HCT116 (cell line): ENCODE measurements at places on chromosomes 5 and 9.

- DNase-seq: no peak
Observed at GRCh38 chr5:76679231-76679630, 36.7 kb upstream of the F2R start.

GRCh38 chr5:139880416-139881142, 85.0 kb downstream of the PSD2 start:
- DNase-seq: no peak

- DNase-seq: no peak
Observed at GRCh38 chr5:51582871-51583394, 199.7 kb downstream of the ISL1 start.

DNA sequence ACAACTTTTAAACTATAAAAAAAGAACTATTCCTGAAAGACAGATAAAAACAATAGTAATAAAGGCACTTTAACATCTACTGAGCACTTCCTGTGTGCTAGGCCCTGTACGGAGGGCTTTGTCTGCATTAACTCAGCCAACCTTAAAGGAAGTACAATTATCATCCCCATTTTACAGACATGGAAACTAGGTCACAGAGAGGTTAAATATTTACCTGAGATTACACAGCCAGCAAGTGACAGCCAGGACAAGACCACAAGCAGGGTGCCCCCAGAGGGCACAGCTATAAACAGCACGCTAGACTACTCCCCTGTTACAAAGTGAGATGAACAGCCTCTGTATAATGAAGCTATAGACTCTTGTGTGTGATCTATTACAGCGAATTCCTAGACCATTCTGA, 25.5 kb downstream of the DDX31 start:
- DNase-seq: no peak

DNA sequence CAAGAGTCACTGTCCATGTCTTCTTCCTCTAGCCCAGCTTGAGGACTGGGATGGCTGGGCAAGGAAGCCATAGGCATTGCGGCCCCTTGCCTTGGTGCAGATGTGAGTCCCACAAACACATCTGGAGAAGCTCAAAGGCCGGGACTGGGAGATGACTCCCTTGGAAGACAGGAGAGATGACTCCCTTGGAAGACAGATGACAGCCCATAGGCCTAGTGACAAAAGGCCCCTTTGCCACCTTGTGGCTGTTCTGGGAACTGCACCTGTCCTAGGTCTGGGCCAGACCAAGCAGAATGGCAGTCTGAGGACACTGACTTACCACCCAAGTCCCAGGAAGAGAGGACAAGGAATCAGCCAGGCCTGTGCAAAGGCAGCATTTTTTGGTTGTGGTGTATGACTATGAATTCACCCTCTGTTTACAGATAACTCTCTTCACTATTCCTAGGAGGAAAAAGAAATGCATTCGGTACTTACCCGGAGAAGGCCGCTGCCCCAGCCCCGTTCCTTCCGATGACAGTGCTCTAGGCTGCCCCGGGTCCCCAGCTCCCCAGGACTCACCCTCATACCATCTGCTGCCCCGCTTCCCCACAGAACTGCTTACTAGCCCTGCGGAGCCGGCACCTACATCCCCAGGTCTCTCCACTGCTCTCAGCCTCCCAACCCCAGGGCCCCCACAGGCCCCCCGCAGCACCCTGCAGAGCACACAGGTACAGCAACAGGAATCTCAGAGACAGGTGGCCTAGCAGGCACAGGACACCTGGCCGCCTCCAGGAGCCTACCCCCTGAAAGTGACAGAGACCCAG, 30.8 kb downstream of the SKP1 start:
- peak; percentile 57 for DNase-seq

DNA sequence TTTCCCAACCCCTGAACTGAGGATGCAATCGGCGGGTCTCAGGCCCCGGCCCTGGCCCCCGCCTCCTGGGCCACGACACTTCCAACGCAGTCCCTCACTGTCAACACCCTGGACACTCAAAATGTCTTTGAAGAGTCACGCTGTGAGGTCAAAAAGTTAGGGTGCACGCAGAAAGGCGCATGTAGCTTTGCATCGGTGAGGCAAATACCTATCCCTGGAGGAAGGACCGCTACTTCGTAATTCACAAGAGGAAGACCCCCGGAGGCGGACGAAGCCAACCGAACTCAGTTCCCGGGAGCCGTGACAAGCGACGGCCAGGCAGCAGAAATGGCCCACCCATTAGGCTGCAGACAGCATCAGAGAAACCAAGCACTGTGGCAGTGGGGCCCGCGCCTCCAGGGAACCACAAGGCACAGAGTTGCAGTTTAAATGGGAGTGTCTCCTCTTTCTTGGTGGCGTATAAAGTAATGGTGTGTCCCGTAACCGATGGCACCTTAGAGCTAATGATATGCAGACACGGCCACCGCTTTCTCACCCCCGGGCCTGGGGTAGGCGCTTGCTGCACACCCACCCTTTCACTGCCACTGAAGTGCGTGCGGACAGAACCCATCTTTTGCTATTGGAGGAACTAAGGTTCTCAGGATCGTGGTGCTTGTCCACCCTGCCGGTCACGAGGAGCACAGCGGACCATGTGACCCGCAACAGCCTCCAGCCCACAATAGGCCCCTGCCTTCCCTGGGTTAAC, 9.0 kb downstream of the ADAMTS2 start:
- no peak for DNase-seq

- no peak for DNase-seq
Observed at GRCh38 chr5:157236423-157236822, 29.5 kb upstream of the CYFIP2 start.

- DNase-seq: no peak
Observed at GRCh38 chr5:125017796-125018195, 271.4 kb upstream of the ZNF608 start.

DNA sequence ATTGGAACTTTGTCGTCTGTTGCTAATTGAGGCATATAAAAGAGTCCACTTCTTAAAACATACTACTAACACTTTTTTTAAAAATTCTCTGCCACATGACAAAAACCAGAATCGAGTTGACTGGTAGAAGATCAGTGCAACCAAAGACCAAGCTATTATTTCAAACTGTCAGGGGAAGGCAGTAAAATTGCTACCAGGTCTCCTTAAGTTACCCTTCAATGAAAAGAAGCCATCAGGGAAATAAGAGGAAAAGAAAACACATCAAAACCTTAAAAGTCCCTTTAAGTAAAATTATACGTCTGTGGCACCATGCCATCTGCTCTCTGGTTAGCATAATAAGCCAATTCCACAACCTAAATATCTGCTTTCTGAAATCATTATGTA, 9.6 kb downstream of the ZNF608 start:
- no peak for DNase-seq

DNA sequence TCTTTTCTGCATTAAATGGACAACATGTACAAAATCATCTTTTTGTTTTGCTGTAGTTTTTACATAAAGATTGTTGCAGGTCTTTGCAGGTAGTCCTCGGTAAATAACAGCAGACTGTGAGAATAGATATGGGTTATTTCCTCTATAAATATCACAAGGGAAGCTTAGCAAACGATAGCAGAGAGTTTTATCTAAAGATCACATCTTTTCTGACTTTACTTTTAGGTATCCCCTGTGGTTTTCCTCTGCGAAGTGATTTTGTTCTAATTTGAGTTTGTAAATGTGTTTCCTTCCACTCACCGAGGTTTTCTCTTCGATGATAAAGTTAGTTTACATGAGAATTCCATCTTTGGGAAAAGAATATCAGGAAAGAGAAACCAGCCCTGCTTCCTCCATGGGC, 109.6 kb downstream of the EGFLAM start:
- no peak for DNase-seq

DNA sequence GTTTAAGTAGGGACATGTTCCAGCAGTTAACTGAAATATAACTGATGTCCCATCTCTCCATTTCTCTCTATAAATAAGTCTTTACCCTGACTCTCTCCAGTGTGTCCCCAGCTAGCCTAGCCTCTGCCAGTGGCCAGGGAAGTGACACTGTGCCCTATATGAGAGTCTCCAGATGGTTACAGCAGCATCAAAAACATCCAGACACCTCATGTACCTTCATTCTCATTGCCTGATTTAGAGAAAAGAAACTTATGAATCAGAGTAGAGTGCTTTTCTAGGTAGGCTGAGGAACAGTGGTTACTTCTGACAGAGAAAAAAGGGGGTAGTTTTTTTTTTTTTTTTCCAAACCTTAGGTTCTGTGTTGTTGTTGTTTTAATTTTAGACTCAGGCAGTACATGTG, 148.5 kb downstream of the GNAQ start:
- no peak for DNase-seq

DNA sequence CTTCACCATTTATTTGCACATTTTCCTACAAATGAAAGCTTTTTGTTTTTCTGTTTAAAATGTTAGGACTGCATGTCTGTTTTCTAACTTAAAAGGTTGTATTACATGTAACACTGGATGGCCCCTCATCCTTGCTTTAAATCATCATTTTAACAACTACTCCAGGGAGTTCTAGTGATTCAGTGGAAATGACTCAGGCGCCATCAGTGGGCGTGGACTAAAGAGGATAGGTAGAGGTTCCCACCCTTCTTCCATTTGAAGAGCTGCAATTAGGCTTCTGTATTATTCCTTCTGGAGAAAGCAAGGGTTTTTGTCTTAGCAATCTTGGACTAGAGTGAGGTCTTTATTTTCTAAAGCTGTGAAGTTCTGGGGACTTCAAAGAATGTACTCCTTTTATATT, 213.7 kb downstream of the TMEM38B start:
- no peak for DNase-seq

- DNase-seq: no peak
Observed at GRCh38 chr9:96236854-96237550, 65.0 kb downstream of the HSD17B3 start.

GRCh38 chr5:135813758-135814157, 20.7 kb upstream of the SLC25A48 start:
- DNase-seq: no peak

GRCh38 chr5:152824316-152824715, 419.2 kb upstream of the NMUR2 start:
- DNase-seq: no peak

- DNase-seq: no peak
Observed at GRCh38 chr5:64497386-64497785, 8.4 kb upstream of the RGS7BP start.

DNA sequence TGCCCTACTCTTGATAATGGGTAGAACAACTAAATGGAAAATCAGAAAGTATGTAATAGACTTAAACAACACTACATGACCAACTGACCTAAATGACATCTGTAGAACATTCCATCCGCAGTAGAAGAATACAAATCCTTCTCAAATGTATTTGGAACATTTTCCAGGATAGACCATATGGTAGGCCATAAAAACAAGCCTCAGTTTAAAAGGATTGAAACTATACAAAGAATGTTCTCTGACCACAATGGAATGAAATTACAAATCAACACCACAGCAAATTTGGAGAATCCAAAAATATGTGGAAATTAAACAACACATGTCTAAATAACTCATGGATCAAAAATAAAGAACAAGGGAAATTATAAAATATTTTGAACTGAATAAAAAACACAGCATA, 189.2 kb downstream of the NDUFS4 start:
- DNase-seq: no peak

- DNase-seq: no peak
Observed at GRCh38 chr9:93203026-93203717, 19.2 kb downstream of the WNK2 start.

DNA sequence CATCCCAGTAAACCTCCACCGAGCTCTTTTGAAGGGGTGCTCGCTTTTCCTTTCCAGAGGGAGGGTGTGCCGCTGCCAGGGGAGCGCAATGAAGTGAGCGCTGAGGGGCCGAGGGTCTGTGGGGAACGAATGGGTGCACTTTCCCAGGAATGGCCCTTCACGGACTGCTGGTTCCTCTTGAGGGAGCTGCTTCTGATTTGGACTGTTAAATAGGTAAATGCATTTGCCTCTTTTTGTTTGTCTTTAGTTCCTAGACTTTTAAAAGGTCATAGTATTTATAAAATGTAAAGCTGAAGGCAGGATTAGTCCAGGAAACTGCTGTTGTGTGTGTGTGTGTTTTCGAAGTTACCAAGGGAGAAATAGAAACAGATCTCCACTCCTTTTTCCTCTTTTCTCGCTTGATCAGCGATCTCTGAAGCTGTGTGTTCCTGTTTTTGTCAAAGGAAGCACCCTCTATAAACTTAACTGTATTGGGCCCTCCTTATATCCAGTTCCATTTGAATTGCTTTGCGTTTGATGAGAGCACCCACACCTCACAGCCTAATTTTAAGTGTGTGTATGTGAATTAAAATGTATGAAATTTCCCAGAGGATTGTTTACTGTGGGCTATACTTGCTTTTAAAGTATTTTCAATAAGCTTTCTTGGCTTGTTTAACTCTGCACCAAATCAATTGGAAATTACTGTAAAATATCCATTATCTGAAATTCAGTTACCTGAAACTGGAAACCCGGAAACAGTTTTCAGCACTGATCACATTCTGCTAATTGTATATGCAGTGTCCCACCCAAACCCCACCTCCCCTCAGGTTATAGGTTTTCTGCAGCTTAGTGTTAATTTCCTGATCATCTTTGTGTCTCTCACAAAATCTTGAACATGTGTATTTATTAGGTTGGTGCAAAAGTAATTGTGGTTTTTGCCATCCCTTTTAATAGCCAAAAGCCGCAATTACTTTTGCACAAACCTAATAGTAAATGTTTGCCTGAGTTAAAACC, 966 bp downstream of the SNX2 start:
- no peak for DNase-seq

DNA sequence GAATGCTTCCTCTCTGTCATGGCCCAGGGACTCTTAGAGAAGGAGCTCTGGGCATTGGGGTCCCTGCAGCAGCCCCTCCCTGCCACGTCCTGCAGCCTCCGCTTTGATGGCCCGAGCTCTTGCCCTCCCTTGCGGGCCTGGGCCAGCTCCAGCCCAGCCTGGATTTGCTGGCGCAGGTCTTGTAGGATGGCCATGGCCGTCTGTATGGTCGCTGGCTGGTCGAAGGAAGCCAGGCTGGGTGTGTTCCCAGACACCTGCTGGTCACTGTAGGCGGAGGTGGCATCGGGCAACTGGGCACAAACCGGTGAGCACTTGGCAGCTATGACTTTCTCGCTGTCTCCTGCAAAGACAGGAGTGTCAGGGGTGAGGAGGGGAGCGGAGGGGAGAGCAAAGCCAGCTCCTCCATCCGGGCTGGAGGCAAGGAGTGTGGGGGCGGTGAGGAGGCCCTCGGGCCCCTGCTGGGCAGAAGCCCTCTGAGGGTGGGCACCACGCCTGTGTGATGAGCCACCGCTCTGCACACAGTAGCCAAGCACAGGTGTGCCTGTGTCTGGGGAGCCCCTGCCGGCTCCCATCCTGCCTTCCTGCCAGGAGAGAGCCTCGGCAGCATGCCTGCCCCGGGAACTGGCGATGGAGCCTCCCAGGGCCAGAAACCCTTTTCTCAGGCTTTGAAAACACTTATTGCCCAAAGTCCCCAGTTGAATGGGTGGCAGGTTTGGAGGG, 12.4 kb downstream of the CCDC187 start:
- no peak for DNase-seq

DNA sequence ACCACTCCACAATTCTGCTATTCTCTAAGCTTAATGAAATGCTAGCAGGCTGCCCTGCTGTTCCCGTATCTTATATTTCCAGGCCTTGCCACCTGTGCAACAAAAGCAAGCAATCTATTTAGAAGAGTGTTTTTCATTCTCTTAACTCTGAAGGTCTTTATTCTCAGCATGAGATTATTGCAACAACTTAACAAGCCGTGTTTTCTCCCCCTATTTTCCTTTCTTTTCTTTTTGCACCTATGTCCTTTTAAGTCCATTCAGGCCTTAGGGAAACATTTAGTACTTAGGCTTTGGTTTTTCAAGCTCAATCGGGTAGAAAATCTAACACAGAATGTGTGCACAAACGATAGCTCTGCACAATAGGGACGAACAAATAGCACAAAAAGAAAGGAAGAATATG, 89.6 kb upstream of the DMRTA1 start:
- DNase-seq: no peak

GRCh38 chr5:82274343-82275211, 3.6 kb downstream of the RPS23 start:
- DNase-seq: no peak

- DNase-seq: no peak
Observed at GRCh38 chr9:78189001-78189400, 46.9 kb upstream of the CEP78 start.
